ENCODE measurements at places on chromosomes 5 and 9. TPM values are rescaled to one million over a fixed set of nuclear protein-coding genes. Genes with fewer than 3 reads are reported as not detected.

Gene CATSPER3
- 0.40 TPM for total RNA-seq

Gene NR2F1
- 2.7 TPM for total RNA-seq

Gene ECM2
- 0.56 TPM for total RNA-seq

Gene BTNL8
- not detected for total RNA-seq

Gene FOXD4L5
- total RNA-seq: not detected

Gene GAPVD1
- total RNA-seq: 34.6 TPM

Gene TRIM32
- total RNA-seq: 10.6 TPM

Gene PCDHAC2
- 0.24 TPM for total RNA-seq

All from esophagus mucosa (tissue), 1 donor.